CD4-positive, alpha-beta memory T cell (primary cell): ENCODE measurements at places on chromosomes 4 and X.

DNA sequence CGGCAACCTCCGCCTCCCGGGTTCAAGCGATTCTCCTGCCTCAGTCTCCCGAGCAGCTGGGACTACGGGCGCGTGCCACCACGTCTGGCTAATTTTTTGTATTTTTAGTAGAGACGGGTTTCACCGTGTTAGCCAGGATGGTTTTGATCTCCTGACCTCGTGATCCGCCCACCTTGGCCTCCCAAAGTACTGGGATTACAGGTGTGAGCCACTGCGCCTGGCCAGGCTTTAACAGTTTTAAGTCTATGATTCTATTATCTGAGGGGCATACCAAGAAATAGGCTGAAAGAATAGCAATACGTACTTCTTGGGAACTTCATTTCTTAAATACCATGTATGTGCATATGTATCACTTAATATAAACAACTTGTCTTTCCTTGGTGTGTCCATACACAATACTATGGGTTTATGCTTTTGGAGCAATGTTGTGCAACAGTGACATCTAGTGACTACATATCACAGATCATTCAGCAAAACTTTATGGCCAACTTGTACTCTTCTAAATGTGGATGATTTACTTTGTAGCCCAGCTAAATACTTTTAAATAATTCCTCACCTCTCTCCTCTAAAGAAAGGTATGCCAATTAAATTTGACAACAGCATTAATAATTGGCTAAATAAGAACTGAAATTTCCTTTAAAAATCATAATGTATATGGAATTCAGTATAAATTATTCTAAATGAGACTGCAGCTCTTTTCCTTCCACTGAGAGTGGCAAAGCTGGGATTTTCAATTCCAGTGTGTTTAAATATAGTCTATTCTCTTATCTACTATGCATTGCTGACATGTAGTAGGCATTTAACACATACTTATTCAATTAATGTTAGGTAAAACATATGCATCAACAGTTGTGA is 10.4 kb downstream of the SLC9B1 start:
- H3K4me3 ChIP-seq: no peak overlapping the region
- no peaks in the 10 kb centered on the region for H3K27me3 ChIP-seq
- no peaks in the 10 kb centered on the region for H3K36me3 ChIP-seq
- no peak overlapping the region for H3K27ac ChIP-seq

GRCh38 chr4:6116696-6117285 is 83.6 kb downstream of the JAKMIP1 start:
- no peaks in the 10 kb centered on the region for H3K27me3 ChIP-seq
- no peak for DNase-seq
- no peaks in the 10 kb centered on the region for H3K4me1 ChIP-seq

GRCh38 chrX:40331762-40332161 is 234.0 kb upstream of the BCOR start:
- H3K36me3 ChIP-seq: no peaks in the 10 kb centered on the region
- H3K27ac ChIP-seq: no peak overlapping the region
- H3K4me3 ChIP-seq: no peak overlapping the region
- no peak for DNase-seq
- no peaks in the 10 kb centered on the region for H3K27me3 ChIP-seq
- H3K4me1 ChIP-seq: no peaks in the 10 kb centered on the region

DNA sequence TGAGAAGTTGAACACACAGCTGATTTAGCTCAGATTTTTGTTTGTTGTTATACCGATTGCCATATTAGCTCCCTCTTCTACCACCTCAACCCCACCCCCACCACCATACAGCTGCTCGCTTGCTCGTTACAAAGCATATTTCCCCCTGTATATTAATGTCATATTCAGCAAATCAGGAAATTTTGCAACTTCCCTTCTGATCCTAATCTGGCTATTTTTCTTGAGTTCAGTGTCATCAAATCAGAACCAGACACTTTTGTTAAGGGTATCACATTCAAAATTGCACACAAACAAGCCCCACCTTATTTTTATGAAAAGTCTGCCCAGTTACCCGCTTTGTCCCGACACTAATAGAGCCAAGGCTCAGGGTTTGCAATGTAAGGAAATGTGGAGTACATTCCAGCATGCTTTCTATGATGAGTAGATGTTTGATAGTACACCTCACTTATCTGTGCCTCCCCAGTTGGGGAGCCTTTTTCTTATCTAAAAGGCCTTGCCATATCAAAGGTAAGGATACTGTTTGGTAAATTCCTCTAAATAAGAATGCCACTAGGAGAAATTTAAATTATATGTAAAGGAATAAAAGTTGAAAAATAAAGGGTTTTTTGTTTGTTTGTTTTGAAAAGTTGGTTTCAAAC is 212.2 kb downstream of the CBR4 start:
- no peak for DNase-seq
- no peak overlapping the region for H3K4me3 ChIP-seq
- H3K27me3 ChIP-seq: no peaks in the 10 kb centered on the region
- no peaks in the 10 kb centered on the region for H3K4me1 ChIP-seq
- no peak overlapping the region for H3K27ac ChIP-seq

DNA sequence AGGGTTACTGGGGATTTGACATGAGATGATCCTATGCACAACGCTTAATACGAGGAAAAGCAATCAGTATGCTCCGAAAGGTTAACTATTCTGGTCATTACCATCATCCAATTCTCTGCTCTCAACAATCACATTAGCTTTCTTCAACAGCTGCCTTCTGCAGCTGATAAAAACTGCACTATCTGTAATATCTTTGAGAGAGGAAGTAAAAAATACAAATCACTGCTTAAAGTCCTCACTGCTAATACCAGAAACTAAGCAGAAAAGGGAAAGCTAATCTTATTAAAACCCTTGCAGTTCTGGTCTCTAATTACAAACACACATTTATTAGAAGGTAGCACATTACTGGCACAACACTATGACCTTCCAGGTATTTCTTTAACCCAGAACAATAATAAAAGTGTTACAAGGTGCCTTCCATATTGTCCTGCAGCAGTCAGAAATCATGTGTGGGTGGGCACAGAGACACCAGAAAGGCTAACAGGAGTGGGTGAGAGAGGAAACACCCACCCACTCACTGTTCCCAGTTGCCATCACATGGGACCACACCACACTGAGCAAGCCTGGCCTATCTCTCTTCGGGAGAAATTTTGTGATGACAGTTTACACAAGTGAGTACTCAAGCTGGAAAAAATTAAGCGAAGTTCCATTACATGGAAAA is 71.0 kb downstream of the RELL1 start:
- no peaks in the 10 kb centered on the region for H3K4me1 ChIP-seq
- H3K27me3 ChIP-seq: no peaks in the 10 kb centered on the region
- no peak overlapping the region for H3K27ac ChIP-seq
- H3K4me3 ChIP-seq: no peak overlapping the region

- no peak for DNase-seq
- H3K4me1 ChIP-seq: no peaks in the 10 kb centered on the region
- H3K36me3 ChIP-seq: no peaks in the 10 kb centered on the region
- no peak overlapping the region for H3K4me3 ChIP-seq
These were observed 94.1 kb upstream of the GALNT7 start for GRCh38 chr4:173074501-173074946.

DNA sequence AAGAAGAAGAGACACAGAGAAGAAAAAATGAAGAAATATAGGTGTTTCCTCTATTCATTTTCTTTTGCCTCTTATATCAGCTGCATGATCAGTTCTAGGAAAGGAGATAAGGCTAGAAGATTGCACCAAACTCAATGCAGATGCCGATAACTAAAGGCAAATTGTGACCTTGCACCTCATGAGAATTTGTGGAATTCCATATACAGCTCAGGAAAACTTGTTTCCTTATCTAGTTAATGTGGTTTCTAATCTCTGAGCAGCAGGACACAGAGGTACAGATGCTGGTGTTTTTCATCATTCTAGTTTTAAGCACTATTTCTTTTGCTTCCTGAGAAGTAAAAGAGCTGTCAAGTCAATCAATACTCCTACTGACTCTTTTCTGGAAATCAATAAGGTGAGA is 104.6 kb upstream of the NWD2 start:
- H3K4me3 ChIP-seq: no peak overlapping the region
- DNase-seq: no peak
- H3K4me1 ChIP-seq: no peaks in the 10 kb centered on the region

DNA sequence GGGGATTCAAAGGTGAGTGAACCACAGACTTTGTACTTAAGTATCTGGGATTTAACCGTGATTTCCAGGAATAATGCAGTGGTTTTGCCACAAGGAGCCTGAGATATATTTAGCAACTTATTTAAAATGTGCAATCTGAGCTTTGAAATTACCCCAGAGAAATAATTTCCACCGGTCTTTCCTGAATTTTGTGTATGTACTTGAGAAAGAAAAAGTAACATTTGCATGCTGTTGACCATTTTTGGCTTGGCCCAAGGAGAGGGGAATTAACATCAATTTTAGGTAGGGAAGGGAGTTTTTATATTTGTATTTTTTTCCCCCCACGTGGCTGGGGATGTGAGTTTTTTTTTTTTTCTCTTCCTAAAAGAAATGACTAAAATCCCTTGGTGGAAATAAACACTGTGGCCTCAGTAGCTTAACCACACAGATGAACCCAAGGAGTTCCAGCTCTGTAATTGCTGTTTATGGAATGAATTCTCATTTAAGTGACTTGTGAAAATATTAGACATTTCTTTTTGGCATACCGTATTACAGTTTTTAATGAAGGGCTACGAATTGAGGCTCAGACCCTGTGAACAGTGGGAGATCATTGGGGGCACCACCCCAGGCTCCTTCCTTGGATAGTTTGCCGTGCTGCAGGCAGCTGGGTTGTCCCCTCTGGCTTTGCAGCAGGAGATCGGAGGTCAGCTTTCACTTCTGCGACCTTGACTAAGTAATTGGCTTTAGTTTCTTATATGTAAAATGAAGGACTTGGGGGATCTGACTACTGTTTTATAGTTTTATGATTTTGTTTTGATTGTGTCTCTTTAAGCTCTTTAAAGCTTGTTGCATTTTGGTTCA is 116.1 kb downstream of the ARHGAP10 start:
- H3K36me3 ChIP-seq: no peaks in the 10 kb centered on the region
- H3K27ac ChIP-seq: no peak overlapping the region
- no peak overlapping the region for H3K4me3 ChIP-seq

DNA sequence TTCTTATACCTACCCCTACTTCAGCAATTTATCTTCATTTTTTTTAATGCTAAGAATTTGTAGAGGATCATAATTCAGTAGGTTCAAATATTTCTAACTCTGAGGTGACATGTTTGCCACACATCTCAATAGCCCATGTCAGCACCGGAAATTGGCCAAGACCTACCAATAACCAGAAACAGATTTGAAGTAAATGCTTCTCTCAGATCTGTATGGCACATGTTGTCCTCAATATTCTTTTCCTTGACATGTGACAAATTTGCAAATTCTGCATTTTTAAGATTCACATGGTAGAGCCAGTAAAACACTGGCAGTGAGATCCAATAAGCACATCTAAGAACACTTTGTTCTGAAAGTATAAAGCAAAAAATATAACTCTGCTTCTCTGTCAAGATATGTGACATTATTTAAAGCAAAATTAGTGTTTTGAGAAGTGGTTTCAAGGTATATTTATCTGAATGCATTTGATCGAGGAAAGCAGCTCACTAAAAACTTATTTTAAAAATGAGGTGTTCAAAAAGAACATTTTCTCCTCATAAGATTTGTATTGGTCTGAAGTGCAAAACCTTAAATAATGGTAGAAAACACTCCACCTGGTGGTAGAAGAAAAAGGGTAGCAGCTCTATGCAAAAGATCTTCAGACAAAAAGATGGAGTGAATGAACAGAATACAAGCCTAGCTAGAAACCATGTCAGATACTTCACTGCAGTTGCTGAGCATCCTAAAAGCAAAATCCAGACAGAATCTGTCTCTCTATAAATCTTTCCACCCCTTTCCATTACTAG is 513.8 kb upstream of the FAM241A start:
- H3K4me1 ChIP-seq: no peaks in the 10 kb centered on the region
- no peak overlapping the region for H3K4me3 ChIP-seq
- no peaks in the 10 kb centered on the region for H3K27me3 ChIP-seq
- no peak overlapping the region for H3K27ac ChIP-seq
- H3K36me3 ChIP-seq: no peaks in the 10 kb centered on the region

GRCh38 chrX:56787734-56788152 is 58.7 kb downstream of the NBDY start:
- H3K36me3 ChIP-seq: no peaks in the 10 kb centered on the region
- H3K27ac ChIP-seq: no peak overlapping the region
- H3K27me3 ChIP-seq: no peaks in the 10 kb centered on the region
- DNase-seq: no peak

GRCh38 chrX:50888884-50889283 is 21.7 kb upstream of the BMP15 start:
- no peaks in the 10 kb centered on the region for H3K27me3 ChIP-seq
- no peaks in the 10 kb centered on the region for H3K4me1 ChIP-seq
- no peak overlapping the region for H3K4me3 ChIP-seq
- DNase-seq: no peak
- no peaks in the 10 kb centered on the region for H3K36me3 ChIP-seq

DNA sequence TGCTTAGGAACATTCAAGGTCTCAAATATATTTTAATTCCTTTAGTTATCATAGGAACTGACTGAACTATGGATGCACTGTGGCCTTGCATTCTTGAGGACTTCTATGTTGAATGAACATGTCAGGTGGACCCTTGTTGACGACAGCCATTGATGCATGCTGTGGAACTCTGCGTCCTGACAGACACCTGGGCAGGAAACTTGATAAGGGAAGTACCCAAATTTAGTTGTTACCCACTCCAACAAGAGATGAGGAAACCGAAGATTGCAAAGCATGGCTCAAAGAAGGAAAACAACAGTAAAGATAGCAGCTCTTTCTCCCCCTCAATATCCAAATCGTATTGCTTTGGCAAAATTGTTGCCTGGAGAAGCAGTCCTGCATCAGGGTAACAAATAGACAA is 540.0 kb upstream of the NR3C2 start:
- H3K4me1 ChIP-seq: no peaks in the 10 kb centered on the region
- no peak overlapping the region for H3K4me3 ChIP-seq
- H3K27me3 ChIP-seq: no peaks in the 10 kb centered on the region
- DNase-seq: no peak

- no peaks in the 10 kb centered on the region for H3K36me3 ChIP-seq
- peaks cover 48% of the 10 kb centered on the region for H3K4me1 ChIP-seq
- H3K27me3 ChIP-seq: no peaks in the 10 kb centered on the region
- H3K4me3 ChIP-seq: no peak overlapping the region
These were observed 64.6 kb downstream of the KDM6A start for GRCh38 chrX:44937606-44938005.

DNA sequence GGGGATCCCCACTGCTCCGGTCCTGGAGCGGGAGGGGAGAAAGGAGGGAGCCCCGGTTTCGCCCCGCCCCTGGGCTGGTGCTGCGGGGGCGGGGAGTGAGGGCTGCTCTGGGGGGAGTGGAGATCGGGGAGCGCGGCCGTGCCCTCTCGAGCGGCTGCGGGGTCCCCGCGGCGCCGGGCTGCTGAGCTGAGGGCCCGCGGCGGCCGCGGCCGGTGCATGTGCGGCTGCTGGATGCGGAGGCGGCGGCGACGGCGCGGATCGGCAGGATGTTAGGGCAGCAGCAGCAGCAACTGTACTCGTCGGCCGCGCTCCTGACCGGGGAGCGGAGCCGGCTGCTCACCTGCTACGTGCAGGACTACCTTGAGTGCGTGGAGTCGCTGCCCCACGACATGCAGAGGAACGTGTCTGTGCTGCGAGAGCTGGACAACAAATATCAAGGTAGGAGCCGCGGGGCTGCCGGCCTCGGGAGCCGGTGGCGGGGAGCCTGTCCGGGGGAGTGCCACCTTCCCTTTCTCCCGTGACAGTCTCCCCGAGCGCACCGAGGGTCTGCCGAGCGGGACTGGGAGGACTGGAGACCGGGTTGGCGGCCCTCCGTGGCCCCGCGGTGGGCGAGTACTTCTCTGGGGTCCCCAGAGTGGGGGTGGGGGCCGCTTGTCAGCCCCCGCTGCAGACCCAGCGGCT is at the start of gene ING2:
ING2 (plus strand) TSS at position 129 of the 681 bp plus-strand sequence; CDS start at position 267, 138 bp downstream.
- DNase-seq: no peak
- peak within 1 kb of the TSS; percentile 77 for H3K4me3 ChIP-seq
- no peaks in the 10 kb centered on the region for H3K27me3 ChIP-seq
- H3K27ac ChIP-seq: peak within 1 kb of the TSS; percentile 90
